ENCODE measurements at places on chromosomes 3 and 15.
A peak's percentile ranks its signal among the peaks of the same experiment; 100 is the strongest.

DNA sequence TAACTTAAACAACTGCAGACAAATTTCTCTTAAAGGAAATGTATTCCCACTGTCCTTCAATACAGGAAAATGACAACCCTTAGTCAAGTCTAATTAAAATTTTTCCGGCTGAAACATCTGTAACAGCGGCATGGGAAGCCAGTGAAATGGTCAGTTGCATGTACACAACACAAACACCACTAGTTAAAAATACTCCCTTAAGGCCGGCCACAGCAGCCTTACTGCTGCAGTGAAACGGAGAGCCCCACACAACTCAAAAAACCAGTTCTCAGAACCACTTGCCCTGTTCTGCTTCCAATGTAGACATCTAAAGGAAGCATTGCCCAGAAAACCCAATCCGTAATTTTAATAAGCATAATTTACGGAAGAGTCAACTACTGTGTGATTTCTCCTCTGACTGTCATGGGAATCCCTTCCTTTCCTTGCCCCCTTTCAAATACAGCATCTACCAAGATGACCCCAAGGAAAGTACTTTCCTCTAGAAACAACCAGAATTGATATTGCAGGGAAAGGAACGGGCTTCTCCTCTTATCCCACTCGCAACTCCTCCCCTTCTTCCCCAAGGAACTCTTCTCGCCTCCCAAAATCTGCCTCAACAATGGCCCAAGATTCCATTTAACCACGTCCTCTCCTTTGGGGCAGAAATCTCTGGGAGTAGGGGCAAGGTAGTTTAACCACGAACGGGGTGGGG, 1.6 kb downstream of the FBN1 start:
- no peak for DNase-seq

- DNase-seq: no peak
Observed at GRCh38 chr3:45861043-45861719, 19.3 kb upstream of the LZTFL1 start.

GRCh38 chr3:186152361-186152798, 43.5 kb upstream of the ETV5 start:
- no peak for DNase-seq

GRCh38 chr3:24829011-24829581, 334.4 kb upstream of the THRB start:
- no peak for DNase-seq

DNA sequence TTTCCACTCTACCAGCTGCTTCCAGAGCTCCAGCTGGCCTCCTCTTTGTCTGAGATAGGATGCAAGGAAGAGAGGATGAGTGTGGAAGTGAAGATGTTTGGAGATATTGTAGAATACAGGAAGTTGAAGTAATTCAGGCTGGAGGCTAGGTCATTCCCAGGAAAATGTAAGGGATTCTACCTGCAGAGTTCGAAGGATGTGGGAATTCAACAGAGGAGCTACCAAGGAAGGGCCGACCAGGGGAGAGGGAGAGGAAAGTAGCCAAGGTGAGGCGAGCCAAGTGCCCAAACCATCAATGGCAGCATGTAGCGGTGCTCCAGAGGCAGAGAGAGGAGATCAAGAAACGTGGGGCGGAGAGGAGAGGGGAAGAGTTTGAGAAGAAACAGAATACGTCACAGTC, 49.0 kb upstream of the EPHB3 start:
- no peak for DNase-seq

- no peak for DNase-seq
Observed at GRCh38 chr3:197468167-197468566, 87.6 kb downstream of the BDH1 start.

DNA sequence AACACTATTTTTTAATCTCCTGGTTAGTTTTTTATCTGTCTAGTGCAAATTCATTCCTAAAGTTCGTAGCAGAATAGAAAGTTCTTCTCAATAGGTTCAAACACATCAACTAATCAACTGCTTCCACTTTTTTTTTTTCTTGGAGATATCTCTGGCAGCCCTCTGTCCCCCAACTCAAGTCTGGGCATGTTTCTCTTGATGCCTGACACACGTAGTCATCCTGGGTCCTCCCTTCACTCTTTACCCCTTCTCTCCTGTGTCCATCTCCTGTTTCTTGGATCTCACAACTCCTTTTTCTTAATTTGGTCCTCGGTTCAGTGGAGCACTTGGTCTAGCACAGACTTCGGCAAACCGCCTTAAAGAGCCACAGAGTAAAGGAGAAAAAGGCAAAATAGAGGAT, 14.4 kb downstream of the TNFAIP8L3 start:
- DNase-seq: no peak

DNA sequence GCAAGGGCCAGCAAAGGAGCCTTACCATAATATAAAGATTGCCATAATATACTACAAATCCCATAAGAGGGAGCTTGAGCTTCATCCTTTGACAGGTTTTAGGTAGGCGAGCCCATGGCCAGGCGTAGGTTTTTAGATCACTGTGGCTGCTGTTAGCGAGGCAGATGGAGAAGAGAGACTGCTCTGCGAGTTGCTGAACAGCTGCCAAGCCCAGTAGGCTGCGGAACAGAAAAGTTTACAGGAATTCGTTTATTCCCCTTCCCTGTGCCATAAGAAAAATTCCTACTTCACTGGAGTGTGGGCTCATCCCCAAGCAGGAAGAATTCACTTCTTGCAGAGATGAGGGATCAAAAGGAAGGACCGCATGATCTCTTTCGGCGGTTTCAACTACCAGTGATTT, 30.5 kb downstream of the TMED3 start:
- peak; percentile 15 for DNase-seq

- peak; percentile 43 for DNase-seq
Observed at GRCh38 chr15:90885432-90886290, 1.4 kb downstream of the FES start.

GRCh38 chr3:100141586-100141985, 27.3 kb upstream of the FILIP1L start:
- no peak for DNase-seq

DNA sequence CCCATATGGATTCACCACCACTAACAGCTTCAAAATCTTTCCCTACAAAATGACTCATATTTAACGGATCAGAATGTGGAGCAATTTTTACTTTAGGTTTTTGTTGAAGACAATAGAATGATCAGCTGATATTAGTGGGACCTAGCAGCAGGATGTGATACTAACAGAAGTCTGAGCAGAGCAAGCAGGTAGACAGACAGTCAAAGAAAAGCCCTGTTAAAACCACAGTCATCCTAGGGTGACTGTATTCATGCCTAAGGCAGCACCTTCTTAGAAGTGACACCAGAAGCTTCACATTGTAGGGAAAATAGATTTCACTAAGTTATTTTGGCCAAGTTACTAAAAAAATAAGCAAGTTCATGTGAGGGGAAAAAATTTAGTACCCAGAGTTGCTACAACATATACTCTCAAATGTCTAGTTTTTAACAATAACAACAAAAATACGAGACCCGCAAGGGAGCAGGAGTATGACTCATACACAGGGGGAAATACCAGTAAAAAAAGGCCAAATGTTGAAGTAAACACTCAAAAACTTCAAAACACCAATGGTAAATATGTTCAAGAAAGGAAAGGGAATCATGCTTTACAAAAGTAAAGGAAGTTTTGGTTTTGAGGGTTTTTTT, 590.9 kb downstream of the EPHA3 start:
- no peak for DNase-seq

DNA sequence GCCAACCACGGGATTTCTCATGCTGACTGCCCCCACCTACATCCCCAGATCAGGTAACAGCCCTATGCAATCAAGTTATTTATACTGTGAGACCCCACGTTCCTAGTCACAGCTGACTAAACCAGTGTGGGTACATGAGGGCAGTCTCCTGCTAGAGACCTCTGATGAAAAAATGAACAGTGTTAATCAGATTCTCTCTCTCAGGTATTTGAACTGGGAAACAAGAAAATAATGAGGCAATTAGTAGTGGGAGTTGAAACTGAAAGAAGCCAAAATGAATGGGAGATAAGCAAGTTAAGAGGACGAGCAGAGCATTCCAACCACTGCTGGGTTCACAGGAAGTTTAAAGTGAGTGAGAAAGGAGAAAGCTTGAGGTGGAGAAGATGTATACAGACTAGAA, 98.5 kb upstream of the MYO5C start:
- DNase-seq: no peak

GRCh38 chr3:50347187-50347813, 1.8 kb upstream of the ZMYND10 start:
- peak; percentile 44 for DNase-seq

DNA sequence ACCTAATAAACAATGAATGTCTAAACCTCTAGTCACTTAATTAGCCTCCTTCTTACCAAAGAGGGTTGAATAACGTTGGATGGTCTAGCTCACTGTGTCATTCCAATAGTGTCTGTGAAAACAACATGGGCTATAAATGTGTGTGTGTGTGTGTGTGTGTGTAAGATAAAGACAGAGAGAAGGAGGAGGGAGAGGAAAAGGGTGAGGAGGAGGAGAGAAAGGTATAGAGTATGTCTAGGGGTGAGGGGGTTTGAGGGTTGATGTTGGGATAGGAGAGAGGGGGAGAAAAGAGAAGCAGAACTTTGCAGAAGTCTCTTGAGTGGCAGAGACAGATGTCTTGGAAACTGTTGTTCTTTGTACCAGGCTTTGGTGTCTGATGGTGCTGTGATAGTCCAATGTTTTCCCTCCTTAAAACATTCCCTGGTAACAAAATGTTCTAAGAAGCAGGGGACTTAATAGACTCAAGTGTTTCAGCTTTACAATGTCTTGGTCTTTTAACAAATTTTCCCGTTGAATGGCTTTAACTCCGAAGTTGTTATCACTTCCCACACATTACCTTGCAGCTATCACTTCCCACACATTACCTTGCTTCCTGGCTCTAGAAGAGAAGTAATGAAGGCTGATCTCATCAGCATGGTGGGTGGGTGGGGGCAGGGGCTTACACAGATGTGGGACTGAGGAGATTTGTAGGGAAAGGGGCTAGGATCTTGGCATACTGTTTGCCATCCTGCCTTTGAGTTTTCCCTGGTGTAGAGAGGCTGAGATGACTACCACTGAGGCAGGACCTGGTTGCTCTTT, 57.8 kb upstream of the ETV5 start:
- DNase-seq: no peak

DNA sequence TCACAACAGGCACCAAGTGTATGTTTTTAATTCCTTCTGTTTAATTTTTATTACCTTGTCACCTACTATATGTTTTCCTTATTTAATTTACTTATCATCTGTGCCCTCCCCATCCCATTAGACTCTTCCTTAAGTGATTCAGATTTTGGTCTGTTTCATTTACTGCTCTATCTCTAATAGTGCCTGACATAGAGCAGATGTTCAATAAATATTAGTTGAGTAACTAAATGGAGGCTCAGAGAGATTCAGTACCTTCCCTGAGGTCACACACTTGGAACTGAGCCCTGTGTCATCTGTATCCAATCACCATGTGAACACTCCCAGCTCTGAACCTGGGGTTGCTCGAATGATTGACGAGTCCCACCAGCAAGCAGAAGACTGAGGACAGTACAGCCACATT, 318.1 kb upstream of the WNT5A start:
- DNase-seq: no peak
